ENCODE measurements at places on chromosomes 12 and 14.
A peak's percentile ranks its signal among the peaks of the same experiment; 100 is the strongest.

- no peak for DNase-seq
Observed at GRCh38 chr12:45928309-45928708, 62.1 kb downstream of the SCAF11 start.

- no peak for DNase-seq
Observed at GRCh38 chr12:115990241-115990640, 287.3 kb downstream of the MED13L start.

DNA sequence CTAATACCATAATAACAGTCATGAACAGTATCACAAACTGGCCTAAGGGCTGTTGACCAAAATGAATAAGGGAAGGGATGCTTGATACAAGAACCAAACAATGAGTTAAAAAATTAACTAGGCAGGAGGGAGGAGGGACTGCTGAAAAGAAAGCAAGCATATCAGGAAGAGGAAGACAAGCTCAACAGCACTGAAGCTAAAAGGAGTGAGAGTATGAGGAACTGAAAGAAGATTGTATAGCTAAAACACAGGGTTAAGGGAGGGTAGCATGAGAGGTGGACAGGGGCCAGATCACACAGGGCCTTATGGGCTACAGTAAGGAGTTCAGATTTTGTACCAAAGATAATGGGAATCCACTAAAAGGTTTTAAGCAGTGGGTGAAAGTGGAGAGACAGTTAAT lies 34.1 kb downstream of the ITGA7 start:
- DNase-seq, result no peak

- peak; percentile 71 for DNase-seq
Observed at GRCh38 chr12:57146092-57146491, 1.3 kb downstream of the LRP1-AS start.

- no peak for DNase-seq
Observed at GRCh38 chr12:96248136-96248931, 54.2 kb downstream of the ELK3 start.

GRCh38 chr12:89671469-89671868 lies 37.2 kb downstream of the ATP2B1 start:
- DNase-seq, result peak; percentile 33

- peak; percentile 21 for DNase-seq
Observed at GRCh38 chr12:104957719-104958000, 430 bp downstream of the SLC41A2 start.

DNA sequence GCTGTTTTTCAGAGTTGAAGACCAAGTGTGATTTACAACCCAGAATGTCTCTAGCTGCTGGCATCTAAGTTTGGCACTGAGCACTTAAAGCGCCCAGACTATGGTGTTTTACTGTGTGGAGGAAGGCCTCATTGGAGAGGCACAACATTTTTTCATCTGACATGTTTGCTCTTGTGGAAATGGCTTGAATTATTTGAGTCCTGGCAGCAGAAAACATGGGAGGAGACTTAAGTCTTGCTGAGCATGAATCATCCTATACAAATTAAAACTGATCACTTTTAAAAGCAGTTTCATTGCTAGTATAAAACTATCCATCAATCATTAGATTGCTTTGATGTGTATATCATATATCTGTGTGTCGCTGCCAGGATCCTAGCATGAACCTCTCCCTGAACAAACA lies 85.9 kb upstream of the REP15 start:
- DNase-seq, result peak; percentile 75

GRCh38 chr12:2177003-2177402 lies 124.2 kb downstream of the CACNA1C start:
- no peak for DNase-seq

GRCh38 chr12:112239020-112239419 lies 113.7 kb downstream of the TRAFD1 start:
- DNase-seq, result no peak

DNA sequence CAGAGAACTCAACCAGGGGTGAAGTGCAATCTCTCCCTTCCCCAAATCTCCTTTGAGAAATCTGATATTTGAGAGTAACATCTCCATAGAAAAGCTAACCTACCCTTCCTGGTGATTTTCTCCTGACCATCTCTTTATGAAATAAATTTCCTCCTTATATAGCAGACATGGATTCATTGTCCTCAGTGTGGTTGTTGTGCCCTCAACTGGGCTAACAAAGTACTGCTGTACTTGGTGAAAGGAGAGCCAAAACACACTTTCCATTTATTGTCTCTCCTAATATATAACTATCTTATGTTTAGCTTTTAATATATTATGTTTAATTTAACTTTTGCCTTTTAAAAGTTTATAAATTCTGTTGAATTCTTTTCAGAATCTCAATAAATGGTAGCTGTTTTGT lies 65.1 kb upstream of the SLCO1B1 start:
- DNase-seq, result no peak

DNA sequence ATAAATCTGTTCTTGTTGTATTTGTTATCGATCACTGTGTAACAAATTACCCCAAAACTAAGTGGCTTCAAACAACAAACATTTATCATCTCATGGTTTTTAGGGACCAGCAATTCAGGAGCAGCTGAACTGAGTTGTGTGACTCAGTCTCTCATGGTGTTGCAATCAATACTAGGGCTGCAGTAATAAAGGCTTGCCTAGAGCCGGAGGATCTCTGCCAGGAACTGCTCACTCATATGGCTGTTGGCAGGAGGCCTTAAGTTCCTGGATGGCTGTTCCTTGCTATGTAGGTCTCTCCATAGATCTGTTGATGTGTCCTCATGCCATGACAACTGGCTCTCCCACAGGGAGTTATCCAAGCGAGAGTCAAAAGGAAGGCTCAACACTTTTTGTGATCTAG lies 3.8 kb upstream of the PSMC6 start:
- DNase-seq, result peak; percentile 98

DNA sequence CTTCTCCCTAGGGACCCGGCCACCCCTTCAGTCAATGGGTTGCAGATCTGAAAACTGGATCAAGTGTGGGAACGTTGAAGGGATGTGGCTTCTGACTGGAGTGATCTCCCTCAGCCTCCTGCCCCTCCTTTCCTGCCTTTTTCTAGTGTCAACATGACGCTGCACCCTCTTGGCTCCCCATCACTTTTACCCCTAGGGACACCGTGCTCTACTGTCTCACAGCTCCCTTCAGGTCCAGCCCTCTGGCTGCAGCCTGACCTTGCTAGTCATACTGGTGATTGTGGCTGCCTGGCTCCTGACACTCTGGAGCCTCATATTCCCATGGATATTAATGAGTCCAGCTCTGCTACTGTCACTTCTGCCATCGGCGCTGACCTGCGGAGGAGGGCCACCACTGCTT lies 51.5 kb upstream of the RASSF3 start:
- DNase-seq, result no peak

DNA sequence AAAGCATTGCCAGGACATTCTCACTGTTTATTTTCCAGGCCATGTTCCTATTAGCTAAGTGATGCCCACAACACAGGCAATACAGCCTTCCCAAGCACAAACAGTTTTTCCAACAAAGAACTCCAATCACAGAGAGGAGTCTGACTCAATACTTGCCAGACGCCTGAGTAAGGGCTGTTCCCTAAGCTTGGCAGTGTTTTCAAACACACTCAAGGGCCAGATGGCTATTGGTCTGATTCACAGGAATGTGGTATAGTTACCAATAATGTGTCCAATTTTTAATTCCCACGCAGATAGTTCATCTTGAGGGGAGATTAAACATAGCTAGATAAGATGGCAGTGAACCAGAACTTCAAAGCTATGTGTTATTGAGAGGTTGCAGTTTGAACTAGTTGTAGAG lies 381.0 kb downstream of the SNAPC1 start:
- peak; percentile 19 for DNase-seq

DNA sequence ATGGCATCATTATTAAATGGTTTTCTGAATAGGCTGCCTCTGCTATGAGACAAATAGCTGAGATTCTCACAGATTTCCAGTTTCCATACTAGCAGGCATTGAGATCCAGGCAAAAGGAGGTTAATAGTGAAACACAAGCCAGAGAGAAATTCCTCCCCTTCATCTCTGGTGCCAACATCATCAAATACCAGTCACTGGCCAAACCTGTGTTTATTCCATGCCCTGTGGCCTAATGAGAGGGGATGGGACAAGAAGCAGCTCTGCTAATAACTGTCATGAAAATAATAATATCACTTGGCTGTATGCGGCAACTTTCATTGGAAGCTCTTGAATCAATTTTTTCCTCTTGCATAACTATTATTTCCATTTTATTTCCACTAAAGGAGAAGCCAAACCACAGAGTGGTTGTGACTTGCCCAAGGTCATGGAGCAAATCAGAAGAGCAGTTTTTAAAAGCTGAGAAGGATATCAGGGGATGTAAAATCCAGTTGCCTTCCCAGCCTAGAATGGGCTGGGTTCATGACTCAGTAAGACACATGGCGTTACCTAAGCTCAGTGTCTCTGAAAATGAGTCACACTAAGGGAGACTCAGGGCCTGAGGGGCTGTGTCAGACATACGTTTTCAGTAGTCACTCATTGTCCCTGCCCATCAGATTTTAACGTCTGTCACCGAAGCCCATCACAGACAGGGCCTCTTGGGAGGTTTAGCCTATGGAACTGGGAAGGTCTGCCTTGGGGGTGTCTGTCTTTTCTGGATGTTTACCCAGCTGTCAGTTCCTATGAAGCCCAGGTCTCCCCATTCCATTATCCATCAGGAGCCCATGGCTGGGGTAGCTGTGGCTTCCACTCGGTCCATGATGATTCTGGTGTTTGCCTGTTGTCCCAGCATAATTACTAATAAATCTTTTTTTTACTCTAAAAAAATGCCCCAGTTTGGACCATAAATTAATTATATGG lies 208.8 kb upstream of the EEA1 start:
- peak; percentile 92 for DNase-seq

- peak; percentile 21 for DNase-seq
Observed at GRCh38 chr14:56005191-56006053, 112.8 kb upstream of the PELI2 start.

DNA sequence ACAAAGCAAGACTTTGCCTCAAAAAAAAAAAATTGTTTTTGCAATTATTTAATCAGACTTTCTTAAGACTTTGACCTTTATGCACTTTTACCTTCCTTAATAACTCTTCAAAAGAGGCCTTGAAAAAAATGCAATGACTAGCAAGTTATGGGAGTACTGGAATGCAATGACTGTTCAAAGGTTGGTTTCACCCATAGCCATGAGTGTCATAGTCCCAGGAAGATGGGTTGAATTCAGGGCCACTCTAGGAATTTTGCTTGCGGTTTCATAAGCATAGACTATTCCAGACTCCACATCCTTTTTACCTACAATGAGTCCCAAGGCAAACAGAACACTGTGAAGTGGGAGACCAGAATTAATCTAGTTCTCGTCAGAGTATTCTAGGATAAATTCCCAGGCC lies 29.4 kb upstream of the DENND5B start:
- no peak for DNase-seq

DNA sequence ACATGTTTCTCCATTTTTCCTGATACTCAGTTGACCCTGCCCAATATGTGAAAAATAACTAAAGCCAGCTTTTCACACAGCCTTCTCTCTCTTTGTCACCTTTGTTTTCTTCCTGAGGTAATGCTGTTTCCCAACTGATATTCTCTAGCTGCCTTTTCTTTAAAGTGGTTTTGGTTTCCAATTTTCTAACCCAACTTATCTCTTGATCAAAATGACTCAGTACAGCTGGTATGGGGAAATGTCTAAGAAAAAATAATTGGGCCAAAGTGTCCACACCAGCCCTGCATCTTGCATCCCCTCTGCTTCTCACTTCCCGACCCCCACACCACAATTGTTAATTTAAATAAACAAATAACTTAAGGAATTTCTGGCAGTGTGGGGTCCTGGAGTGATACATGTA lies 193.8 kb downstream of the SYT1 start:
- DNase-seq, result peak; percentile 24

GRCh38 chr12:77179515-77179914 lies 114.1 kb upstream of the E2F7 start:
- DNase-seq, result no peak

DNA sequence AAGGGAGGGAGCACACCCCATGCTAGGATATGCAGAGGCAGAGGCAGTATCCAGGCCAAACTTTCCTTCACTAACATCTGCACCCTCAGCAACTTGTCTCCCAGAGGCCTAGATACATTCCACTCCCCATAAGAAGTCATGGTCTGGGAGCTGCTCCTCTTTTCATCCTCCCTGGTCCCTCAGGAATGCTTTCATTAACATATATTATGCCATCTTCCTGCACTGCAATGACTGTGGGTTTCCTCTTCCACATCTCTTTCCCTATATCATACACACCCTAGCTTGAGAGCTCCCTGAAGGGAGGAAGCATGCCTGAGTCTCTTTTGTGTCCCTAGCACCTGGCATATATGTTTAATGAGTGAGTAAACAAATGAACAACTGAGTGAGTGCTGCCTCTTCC lies 8.6 kb downstream of the DDN start:
- DNase-seq, result no peak

GRCh38 chr12:113955109-113955970 lies 10.8 kb downstream of the RBM19 start:
- no peak for DNase-seq

DNA sequence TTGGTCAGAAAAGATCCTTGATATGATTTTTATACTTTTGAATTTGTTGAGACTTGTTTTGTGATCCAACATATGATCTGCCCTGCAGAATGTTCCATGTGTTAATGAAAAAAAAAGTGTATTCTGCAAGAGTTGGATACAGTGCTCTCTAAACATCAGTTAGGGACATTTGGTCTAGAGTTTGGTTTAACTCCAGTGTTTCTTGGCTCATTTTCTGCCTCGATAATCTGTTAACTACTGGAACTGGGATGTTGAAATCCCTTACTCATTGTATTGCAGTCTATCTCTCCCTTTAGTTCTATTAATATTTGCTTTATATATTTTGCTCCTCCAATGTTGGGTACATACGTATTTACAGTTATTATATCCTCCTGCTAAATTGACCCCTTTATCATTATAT lies 18.3 kb upstream of the TXNRD1 start:
- DNase-seq, result peak; percentile 52

- DNase-seq, result no peak
Observed at GRCh38 chr12:48179466-48179865, 4.0 kb upstream of the CCDC184 start.

DNA sequence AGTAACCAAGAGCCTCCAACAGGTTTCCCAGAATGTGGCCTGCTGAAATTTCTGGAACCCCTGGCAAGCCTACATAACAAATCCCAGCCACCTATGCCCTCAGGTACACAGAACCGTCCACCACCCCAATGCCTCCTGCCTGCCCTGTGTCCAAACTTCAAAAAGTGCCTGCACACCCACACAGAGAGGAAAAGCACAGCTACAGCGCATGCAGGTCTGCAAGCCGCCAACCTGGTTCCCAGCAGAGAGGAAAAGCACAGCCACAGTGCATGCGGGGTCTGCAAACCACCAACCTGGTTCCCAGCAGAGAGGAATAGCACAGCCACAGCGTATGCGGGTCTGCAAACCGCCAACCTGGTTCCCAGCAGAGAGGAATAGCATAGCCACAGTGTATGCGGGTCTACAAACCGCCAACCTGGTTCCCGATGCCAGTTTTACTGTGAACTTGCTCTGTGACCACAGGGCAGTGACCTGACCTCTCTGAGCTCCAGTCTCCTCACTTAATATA lies 113.5 kb downstream of the SCARB1 start:
- no peak for DNase-seq

- DNase-seq, result no peak
Observed at GRCh38 chr14:24693983-24694382, 60.0 kb upstream of the GZMB start.

Data from foreskin fibroblast (primary cell).